ENCODE measurements at places on chromosomes 12 and 14. TPM values are rescaled to one million over a fixed set of nuclear protein-coding genes. Genes with fewer than 3 reads are reported as not detected.
A peak's percentile ranks its signal among the peaks of the same experiment; 100 is the strongest.

GRCh38 chr12:59113831-59114615, 193.7 kb upstream of the LRIG3 start:
- peaks cover 7% of the 10 kb centered on the region for H3K4me1 ChIP-seq
- no peak overlapping the region for H3K27ac ChIP-seq
- H3K36me3 ChIP-seq = no peaks in the 10 kb centered on the region

GRCh38 chr14:53541411-53541810, 388.3 kb upstream of the DDHD1 start:
- no peak for DNase-seq
- peaks cover 35% of the 10 kb centered on the region for H3K4me1 ChIP-seq
- no peaks in the 10 kb centered on the region for H3K36me3 ChIP-seq
- no peak overlapping the region for H3K4me3 ChIP-seq

GRCh38 chr14:101062601-101063000, 159.1 kb upstream of the RTL1 start:
- no peak overlapping the region for H3K4me3 ChIP-seq
- H3K27me3 ChIP-seq = peaks cover 6% of the 10 kb centered on the region
- no peak overlapping the region for H3K27ac ChIP-seq
- no peak for DNase-seq
- H3K36me3 ChIP-seq = no peaks in the 10 kb centered on the region

DNA sequence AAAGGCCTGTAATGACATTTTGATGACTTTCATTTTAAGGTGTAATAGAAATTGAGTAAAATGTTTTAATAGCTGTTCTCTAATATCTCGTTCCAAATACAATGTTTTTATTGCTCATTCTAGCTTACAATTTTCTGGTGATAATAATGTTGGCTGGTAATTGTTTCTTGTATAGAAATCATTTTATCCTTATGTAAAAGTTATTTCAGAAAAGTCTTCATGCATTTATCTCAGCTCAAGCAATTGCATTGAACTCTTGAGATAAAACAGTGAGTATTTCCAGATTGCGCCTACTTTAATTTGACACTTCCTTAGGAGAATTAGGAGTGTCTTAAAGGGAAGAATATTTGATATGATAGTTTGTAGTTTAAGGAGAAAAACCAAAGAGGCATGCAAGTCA, 4.0 kb downstream of the RMST start:
- DNase-seq = no peak
- no peak overlapping the region for H3K27ac ChIP-seq
- no peaks in the 10 kb centered on the region for H3K4me1 ChIP-seq
- H3K4me3 ChIP-seq = no peak overlapping the region
- peaks cover 11% of the 10 kb centered on the region for H3K27me3 ChIP-seq
- H3K36me3 ChIP-seq = no peaks in the 10 kb centered on the region

DNA sequence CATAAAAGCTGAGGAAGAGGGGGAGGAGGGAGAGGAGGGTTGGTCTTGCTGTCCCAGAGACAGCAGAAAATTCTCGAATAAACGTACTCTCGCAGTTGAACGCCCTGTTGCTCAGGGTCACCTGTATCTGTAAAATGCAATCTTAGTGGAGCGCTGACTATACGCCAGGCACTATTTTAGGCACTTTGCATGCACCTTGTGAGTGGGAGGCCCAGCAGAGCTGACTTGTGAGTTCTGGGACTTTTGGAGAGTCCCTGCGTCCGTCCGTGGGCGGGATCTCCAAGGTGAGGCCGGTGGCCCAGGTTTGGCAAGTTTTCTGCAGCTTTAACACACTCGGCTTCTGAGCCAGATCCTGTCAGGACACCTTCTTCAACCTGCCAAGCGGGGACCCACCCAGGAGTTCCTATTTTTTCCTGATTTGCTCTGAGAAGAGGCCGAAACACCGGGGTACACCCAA, 32.5 kb upstream of the PLEKHG6 start:
- H3K4me3 ChIP-seq = peak overlapping the region; percentile 54
- peaks cover 53% of the 10 kb centered on the region for H3K4me1 ChIP-seq
- H3K27ac ChIP-seq = peak overlapping the region; percentile 95
- H3K27me3 ChIP-seq = no peaks in the 10 kb centered on the region

DNA sequence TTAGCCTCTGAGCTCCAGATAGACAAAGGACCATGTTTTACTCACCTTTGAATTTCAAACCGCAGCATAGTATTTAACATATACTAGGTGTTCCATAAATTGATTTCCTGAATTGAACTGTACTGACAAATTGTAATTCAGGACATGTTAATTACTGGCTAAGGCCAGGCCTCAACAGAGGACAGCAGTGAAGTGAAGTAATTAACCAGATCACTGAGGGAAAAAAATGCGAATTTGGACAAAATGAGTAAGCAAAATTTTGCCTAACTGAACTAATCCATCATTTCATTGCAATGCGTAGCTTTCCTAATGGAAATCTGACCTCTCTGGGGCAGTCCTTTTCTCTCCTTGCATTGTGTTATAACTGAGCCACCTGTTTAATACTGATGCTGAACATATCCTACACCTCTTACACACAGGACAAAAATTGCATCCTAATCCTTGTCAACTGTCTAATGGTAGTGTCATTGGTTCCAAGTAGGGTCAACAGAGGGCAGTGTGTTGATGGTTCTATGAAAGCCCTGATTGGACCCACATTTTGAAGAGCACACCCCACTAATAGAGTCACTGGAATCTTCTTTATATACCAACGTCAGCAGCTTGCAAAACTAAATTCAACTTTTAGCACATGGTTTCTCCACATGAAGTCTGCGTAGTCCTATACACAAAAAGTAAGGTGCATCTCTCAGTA, 148.4 kb downstream of the SLC25A21 start:
- no peak overlapping the region for H3K27ac ChIP-seq
- no peaks in the 10 kb centered on the region for H3K36me3 ChIP-seq
- H3K4me1 ChIP-seq = no peaks in the 10 kb centered on the region
- H3K27me3 ChIP-seq = no peaks in the 10 kb centered on the region

The SIX6 gene
- total RNA-seq = not detected

DNA sequence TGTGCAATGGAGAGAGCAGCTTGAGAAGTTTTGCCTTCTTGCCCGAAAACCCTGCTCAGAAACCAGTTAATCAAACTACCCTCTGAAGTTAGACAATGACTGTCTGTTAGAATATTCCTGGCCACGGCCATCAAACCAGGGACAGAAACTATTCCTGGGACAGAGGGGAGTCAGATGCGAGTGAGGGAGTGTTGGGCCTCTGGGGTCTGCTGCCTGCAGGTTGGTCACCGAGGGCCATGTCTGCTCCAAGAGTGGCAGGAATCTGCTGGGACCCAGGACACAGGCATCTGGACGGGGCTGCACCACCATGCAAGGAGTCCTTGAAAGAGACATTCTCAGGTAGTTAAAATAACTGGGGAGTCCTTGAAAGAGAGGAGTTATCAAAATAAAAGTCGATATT, 16.9 kb upstream of the EIF2B2 start:
- H3K4me3 ChIP-seq = no peak overlapping the region
- H3K27ac ChIP-seq = no peak overlapping the region
- H3K4me1 ChIP-seq = no peaks in the 10 kb centered on the region
- H3K36me3 ChIP-seq = no peaks in the 10 kb centered on the region
- no peak for DNase-seq

The DEPDC4 gene
- 2.0 TPM for total RNA-seq

The IAPP gene
- not detected for total RNA-seq

GRCh38 chr14:64806202-64806861, 73.4 kb downstream of the SPTB start:
- peaks cover 11% of the 10 kb centered on the region for H3K4me1 ChIP-seq
- DNase-seq = no peak
- H3K27ac ChIP-seq = peak overlapping the region; percentile 47
- H3K4me3 ChIP-seq = no peak overlapping the region
- no peaks in the 10 kb centered on the region for H3K36me3 ChIP-seq
- H3K27me3 ChIP-seq = no peaks in the 10 kb centered on the region

- H3K4me1 ChIP-seq = peaks cover 60% of the 10 kb centered on the region
- no peak overlapping the region for H3K4me3 ChIP-seq
- no peaks in the 10 kb centered on the region for H3K27me3 ChIP-seq
- H3K36me3 ChIP-seq = peaks cover 2% of the 10 kb centered on the region
- no peak for DNase-seq
- no peak overlapping the region for H3K27ac ChIP-seq
Observed at GRCh38 chr12:120266180-120266870, 795 bp upstream of the PXN start.

DNA sequence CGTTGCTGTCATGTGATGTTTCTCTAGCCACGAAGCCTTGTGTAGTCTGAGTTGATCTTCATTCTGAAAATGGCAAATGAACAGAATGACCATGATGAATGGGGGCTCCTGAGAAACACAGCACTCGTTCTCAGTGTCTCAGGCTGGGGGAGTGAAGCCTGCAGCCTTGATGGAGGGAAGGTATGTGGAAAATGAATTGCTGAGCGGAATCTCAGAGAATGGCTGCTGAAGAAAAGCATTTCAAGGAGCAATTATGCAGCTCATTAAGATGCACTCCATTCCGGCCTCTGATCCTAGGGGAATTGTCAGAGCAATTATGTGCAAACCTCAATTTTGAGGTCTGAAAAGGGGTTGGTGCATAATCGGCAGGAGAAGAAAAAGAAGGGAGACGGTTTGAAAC, 167.1 kb downstream of the CHST11 start:
- no peak overlapping the region for H3K27ac ChIP-seq
- no peak for DNase-seq
- no peaks in the 10 kb centered on the region for H3K36me3 ChIP-seq
- no peak overlapping the region for H3K4me3 ChIP-seq

DNA sequence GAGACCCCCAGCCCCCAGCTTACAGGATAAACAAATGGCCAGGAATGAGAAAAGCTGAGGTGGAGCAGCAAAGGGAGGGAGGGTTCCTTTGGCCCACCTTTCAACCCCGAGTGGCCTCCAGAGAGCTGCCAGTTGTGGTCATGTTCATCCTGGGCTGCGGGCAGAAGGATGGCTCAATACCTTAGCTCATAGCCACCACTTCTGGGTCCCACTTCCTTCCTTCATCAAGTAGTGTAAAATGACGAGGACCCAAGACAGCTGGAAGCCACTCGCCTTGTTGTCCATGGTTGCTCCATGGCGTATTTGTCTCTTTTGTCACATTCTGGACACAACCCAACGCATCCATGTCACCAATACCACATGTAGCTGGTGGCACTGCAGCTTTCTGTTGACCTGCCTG, 24.2 kb downstream of the CRACR2A start:
- no peaks in the 10 kb centered on the region for H3K27me3 ChIP-seq
- H3K4me1 ChIP-seq = peaks cover 35% of the 10 kb centered on the region
- H3K36me3 ChIP-seq = no peaks in the 10 kb centered on the region
- peak overlapping the region; percentile 6 for H3K27ac ChIP-seq
- DNase-seq = peak; percentile 62

The SYNDIG1L gene
- total RNA-seq = 1.6 TPM

The RFLNA gene
- total RNA-seq = 0.50 TPM

DNA sequence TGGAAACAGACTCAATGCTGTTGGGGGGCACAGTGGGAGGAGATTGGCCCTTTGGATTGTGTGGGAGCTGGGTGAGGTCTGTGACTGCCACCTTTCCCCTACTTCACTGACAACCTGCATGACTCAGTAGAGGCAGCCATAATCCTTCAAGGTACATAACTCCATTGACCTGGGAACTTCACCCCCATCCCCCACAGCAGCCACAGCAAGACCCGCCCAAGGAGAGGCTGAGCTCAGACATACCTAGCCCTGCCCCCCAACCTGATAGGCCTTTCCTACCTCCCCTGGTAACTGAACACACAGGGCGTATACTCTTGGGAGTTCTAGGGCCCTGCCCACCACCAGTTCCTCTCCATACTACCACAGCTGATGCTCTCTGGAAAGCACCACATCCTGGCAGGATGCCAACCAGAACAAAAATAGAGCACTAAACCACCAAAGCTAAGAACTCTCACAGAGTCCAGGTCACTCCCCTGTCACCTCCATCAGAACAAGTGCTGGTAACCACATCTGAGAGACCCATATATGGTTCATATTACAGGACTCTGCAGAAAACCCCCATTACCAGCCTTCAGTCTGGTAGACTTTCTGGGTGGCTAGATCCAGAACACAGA, 703.9 kb downstream of the FSCB start:
- H3K4me3 ChIP-seq = no peak overlapping the region
- no peak overlapping the region for H3K27ac ChIP-seq
- H3K27me3 ChIP-seq = no peaks in the 10 kb centered on the region
- DNase-seq = no peak

The FOXN4 gene
- total RNA-seq = not detected

DNA sequence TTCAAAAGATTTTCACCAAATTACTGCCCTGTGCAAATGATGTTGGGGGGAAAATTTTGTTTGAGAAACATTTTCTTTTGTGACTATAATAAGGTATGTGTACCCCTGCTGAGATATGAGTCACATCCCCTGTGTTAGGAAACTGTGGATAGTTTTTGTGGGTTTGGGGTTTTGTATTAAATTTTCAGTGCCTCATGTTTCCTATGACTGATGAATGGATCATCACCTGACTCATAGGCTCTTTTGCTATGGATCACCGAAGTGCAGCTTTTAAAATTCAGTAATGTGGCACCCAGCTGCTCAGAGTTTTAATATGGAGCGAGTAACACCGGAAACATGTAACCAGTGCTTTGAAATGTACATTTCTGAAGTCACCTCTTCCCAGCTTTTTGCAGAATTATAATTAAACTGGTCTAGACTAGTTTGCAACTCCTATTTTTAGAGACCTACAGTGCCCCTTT, 167.4 kb upstream of the HMGA2 start:
- H3K27ac ChIP-seq = no peak overlapping the region
- DNase-seq = no peak
- no peaks in the 10 kb centered on the region for H3K36me3 ChIP-seq
- H3K27me3 ChIP-seq = peaks cover 29% of the 10 kb centered on the region
- no peak overlapping the region for H3K4me3 ChIP-seq

DNA sequence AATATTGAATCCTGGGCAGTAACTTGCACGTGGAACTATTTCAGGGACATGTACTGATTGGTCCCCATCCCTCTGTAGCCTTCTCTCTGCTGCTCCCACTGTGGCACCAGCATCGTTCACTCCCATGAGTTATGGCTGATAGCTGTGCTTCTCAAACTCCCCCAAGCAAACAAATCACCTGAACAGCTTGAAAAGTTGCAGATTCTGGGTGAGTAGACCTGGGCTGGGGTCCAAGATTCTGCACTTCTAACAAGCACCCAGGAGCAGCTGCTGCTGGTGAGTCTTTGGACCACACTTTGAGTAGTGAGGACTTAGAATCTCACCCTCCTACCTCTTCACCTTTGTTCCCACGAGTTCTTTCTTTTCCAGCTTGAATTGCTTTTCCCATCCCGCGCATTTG, 49.4 kb upstream of the ZFP36L1 start:
- H3K4me3 ChIP-seq = no peak overlapping the region
- H3K27ac ChIP-seq = no peak overlapping the region
- DNase-seq = no peak
- H3K4me1 ChIP-seq = no peaks in the 10 kb centered on the region
- no peaks in the 10 kb centered on the region for H3K36me3 ChIP-seq
